ENCODE measurements at places on chromosomes 12 and 14.

GRCh38 chr12:26229910-26230309 is 34.5 kb downstream of the SSPN start:
- ATAC-seq = no peak

DNA sequence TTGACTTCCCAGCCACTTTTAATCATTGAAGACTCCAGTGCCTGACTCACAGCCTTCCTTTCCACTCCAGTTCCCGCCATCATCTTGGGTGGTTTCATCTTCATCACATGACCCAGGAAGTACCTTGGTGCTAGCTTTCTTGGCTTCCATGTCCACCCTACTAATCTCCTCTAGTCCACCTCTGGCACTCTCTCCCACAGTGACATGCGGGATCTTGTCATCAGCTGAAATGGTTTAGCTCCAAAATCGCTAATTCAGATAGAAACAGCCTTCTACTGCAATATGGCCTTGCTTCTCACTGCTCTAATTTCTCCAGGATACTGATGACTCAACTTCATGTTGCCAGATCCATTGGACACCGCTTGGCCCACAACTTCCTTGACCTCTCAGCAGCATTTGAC is 24.5 kb downstream of the WDR20 start:
- ATAC-seq = no peak

DNA sequence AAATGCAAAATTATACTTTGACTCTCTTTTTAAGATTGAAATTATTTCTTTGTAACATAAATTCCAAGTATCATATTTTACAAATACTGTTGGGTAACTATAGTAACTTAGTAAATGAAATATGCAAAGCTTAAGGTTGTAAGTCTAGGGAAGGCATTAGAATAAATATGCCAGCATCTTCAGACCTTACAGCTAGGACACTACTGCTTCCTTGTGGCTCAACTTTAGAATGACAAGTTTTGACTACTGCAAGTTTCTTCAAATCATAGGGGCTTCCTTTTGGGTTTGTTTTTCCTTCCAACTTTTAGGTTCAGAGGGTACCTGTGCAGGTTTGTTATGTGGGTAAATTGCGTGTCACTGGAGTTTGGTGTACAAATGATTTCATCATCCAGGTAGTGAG is 17.7 kb upstream of the ANP32D start:
- ATAC-seq = no peak

GRCh38 chr14:90184571-90185266 is 71.6 kb upstream of the PSMC1 start:
- no peak for ATAC-seq

DNA sequence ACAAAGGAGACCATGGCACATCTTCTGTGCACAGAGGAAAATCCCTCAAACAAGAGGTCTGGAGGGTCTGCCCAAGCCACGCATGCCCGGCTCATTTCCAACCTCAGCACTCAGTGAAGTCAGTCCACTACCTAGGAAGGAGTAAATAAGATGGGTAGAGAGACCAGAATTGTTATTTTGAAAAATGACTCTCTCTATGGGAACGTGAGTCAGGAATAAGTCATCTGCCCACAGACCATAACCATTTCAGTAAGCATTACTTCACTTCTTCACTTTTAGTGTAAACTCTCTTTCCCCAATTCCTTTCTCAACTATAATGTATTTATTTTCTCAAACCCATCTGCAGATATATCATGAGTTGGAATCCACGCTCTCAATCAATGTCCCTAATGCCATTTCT is 1039.9 kb upstream of the USP15 start:
- peak; percentile 29 for ATAC-seq

GRCh38 chr14:88170333-88170732 is 152.7 kb downstream of the KCNK10 start:
- ATAC-seq = no peak

DNA sequence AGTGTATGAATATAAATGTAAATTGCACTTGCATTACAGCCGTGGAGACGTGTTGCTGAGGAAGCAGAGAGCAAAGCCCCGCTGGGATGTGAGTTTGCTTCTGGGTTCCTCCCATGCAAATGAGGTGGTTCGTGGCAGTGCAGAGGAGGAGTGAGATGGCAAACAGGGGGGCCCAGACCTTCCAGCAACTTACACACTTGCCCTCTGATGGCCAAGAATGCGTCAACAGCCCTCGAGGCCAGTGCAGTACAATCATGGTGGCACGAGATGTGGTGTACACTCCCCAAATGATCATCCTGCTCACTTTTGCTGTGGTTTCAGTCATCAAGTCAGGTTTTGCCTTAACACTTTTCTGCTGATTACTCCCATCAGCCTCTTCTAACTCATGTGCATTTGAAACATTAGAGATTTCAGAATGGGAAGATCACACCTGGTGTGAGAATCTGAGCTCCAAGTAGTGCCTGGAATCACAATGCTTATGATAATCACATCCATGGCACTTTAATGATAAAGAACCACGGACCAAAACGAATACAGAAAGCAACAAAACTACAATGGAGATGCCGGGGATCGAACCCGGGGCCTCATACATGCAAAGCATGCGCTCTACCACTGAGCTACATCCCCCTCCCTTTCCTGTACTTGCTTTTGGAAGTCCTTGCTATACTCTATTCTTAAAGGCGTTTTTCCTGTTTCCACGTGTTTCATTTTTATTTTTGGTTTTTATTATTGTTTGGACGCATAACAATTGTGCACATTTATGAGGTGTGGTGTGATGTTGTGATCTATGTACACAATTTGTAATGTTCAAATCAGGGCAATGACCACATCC is 7.0 kb upstream of the UBC start:
- peak; percentile 66 for ATAC-seq

- no peak for ATAC-seq
Measured at GRCh38 chr12:112584266-112584722, 165.5 kb downstream of the PTPN11 start.

- ATAC-seq = no peak
Measured at GRCh38 chr14:67623114-67623513, 3.4 kb downstream of the ARG2 start.

GRCh38 chr14:54936816-54937215 is 34.2 kb upstream of the GCH1 start:
- no peak for ATAC-seq

DNA sequence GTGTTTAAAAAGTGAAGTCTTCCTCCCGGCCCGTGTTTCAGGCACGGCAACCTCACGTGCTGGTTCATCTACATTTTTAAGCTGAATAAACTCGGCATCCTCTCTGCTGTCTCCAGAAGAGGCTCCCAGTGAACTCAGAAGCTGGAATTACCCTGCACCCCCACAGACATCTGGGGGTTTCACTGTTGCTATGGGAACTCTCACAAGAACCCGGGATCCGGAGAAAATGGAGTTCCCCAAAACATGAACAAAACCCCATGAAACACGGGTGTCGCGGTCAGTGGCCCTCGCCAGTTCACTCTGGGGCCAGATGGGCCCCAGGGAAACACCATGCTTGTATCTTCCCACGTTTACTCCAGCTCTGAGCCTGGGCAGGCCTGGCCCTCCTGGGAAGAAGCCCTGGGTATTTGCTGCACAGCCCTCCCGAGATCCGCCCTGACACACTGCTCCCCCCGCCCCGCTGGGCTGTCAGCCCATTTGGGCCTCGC is 143.7 kb downstream of the PIWIL1 start:
- no peak for ATAC-seq

- ATAC-seq = no peak
Measured at GRCh38 chr12:106289196-106289681, 13.3 kb upstream of the TCP11L2 start.

GRCh38 chr14:35384455-35385041 is 20.0 kb downstream of the NFKBIA start:
- no peak for ATAC-seq

- peak; percentile 79 for ATAC-seq
Measured at GRCh38 chr14:68404652-68405183, 388.1 kb downstream of the ZFP36L1 start.

DNA sequence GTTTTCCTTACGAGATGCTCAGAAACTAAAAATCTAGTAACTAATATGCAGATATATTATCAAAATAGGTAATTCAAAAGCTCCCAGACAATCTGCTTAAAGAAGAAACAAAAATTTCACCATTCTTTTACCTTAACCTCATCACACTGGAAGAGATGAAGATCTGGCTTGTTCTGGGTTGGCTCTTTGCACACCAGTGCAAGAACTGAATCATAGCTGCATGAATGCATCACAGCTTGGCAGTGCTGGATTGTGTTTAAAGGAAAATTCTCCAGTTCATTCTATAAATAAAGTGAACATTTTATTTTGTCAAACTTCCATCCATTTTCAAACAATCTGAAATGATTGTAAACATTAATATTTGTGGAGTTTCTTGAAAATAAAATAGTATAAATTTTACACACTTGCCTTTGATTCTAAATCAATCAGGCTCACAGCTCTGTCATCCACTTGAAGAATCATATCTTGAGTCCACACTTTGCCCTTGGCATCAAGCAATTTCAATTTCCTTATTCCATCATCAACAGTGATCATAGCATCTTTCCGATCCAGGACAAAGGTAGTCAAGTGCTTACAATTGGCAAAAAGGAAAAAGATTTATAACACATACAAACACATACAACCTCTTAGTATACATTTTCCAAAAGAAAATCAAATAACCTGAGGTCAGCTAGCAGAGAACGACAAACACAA is 119.8 kb downstream of the EPS8 start:
- no peak for ATAC-seq

DNA sequence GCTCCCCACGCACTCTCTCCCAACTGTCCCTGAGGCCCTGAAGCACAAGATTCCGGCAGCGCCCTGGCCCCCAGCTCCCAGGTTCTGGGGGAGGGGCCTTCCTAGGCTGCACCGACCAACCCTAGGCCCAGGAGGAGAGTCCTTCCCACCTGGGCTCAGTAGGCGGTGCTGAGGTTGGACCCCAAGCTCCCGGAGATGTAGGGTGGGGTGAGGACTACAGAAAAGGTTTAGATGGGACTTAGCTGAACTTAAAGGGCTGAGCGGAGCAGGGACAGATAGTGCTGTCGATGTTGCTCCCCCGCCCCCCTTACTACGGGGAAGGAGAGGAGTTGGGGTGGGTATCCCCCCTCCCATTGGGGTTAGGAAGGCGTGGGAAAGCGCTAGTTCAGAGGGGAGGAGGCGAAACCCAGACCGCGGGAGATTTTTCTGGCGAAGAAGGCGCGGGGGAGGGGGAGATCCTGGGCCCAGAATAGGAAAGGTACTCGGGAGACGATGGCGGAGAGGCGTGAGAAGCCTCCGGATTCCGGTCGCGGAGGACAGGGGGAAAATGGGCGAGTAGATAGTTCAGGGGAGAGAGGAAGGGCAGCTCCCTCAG is 4.2 kb upstream of the BAZ2A start:
- ATAC-seq = no peak

- no peak for ATAC-seq
Measured at GRCh38 chr12:3998968-3999792, 126.0 kb upstream of the PARP11 start.

GRCh38 chr12:43331935-43332334 is 220.1 kb downstream of the ADAMTS20 start:
- no peak for ATAC-seq

DNA sequence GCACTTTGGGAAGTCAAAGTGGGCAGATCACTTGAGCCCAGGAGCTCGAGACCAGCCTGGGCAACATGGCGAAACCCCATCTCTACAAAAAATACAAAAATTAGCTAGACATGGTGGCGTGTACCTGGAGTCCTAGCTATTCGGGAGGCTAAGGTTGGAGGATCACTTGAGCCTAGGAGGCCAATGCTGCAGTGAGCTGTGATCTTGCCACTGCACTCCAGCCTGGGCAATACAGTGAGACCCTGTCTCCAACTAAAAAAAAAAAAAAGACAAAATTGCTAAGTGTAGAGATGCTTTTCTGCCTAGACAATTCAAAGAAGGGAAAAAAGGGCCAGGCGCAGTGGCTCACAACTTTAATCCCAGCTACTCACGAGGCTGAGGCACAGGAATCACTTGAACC is 3.4 kb upstream of the LRP6 start:
- ATAC-seq = no peak

DNA sequence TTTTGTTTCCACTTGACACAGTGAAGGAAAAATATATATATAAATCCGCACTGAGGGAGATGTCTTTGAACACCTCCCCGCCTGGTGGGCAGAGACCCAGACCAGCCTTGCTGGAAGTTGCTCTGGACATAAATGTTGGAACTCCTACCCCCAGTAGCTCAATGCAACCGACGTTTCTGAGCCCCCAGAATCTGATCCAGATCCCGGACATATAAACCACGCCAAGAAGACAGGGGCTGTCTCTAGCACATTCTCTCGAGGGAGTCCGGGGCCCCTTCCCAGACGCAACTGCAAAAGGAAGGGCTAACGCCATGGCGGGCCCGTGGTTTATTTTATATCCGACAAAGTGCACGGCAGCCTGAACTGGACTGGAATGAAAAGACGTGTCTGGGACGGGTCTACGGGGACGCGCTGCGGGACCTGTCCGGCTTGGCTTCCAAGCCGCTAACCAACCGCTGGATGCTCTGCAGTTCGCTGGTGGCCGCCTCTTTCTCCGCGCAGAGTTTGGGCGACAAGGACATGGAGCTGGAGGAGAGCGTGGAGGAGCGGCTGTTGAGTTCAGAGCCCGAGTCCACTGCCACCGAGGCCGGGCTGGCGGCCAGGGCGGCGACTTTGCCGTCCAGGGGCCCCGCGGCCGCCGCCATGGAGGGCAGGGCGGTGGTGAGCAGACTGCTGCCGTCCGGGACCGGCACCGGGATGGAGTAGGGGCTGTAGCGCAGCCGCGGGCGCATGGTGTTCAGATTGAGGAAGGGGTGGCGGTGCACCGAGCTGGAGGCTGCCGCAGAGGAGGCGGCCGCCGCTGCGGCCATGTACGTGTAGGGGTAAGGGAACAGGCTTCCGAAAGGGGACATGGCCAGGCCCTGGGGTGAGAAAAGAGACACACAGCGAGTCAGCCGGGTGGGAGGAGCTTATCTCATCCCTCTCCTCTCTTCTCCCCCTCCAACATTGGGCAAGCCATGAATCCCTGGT is 12.2 kb downstream of the TBX3 start:
- no peak for ATAC-seq

DNA sequence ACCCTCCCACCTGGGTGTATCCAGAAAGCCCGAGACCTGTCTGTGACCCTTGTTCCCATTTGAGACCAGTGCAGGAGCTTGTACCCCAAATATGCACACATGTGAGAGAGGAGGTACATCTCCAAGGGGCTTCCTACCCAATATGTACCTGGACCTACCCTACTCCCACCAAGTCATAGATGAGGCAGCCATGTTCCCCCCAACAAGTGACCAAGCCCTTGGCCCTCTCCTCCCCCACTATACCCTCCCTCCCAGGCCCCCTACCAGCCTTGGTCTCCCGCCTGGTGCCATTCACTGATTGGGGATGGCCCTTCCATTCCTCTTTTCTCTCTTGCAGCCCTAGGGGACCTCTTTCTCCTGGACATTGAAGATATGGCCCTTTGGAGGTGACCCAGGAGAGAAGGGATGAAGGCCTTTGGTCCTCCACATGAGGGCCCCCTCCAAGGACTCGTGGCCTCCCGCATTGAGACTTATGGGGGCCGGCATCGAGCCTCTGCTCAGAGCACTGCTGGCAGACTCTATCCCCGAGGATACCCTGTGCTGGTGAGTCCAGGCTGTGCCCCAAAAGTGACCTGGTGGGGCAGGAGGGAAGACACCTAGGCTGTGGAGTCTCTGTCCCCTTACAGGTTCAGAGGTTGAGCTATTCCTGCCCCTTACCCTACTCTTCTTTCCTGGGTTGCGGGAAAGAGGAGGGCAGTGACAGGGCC is 1.5 kb downstream of the PLEKHG6 start:
- ATAC-seq = no peak
